Right hindlimb (tissue), 1 donor: ENCODE measurements at places on chromosomes 4 and X.

DNA sequence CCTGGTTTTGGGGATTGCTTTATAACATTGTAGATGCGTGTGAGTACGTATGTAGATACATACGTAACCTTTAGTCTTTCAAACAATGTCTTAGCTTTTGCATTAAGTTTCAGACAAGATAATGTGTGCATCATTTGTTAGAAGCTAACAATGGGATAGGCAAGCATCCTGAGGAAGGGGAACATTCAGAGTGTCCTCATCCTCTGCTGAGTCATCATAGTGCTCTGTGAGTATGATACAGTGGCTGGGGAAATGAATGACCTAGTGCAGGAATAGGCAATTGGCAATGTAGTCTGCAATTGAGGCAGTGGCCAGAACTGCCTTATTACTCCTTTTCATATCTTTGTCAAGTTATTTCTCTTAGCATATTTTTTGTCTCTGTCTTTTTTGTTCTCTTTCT is 7.3 kb downstream of the NAP1L5 start:
- no peak for DNase-seq

DNA sequence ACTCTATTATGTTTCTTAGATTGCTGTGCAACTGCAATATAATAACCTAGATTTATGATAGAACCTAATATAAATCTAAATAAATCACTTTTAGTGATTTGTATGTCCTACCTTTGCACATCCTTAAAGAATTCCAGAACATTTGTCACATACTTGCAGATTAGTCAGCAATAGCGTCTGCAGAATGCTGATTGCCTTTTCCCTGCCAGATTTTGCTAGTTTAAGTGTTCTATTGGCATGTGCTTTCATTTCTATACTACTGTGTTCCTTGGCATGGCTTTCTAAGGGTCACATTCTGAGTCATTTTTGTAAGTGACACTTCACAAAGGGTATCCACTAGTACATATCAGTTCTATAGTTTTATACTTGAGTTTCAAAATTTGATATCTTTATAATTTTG is 303.1 kb upstream of the GIMD1 start:
- DNase-seq: no peak

GRCh38 chrX:110172215-110172614 is 145.7 kb downstream of the AMMECR1 start:
- no peak for DNase-seq

DNA sequence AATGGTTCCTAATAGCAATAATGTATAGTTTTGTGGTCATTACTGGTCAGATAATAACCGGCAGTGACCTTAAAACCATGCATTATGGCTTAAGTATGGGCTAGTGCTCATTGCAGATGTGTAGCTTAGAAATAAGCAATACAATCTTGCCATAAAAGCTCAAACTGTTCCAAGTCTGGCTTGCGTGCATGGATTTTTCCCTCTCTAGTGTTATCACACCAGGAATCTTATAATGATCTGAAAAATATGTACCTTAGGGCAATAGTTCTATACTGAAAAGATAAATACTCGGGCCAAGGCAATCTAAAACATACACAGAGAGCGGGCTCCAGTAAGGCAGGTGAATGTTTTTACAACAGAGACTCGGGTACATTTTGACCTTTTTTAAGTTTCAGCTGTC is 157.8 kb downstream of the DHX15 start:
- DNase-seq: no peak

GRCh38 chr4:107131295-107131694 is 95.2 kb upstream of the DKK2 start:
- DNase-seq: no peak

DNA sequence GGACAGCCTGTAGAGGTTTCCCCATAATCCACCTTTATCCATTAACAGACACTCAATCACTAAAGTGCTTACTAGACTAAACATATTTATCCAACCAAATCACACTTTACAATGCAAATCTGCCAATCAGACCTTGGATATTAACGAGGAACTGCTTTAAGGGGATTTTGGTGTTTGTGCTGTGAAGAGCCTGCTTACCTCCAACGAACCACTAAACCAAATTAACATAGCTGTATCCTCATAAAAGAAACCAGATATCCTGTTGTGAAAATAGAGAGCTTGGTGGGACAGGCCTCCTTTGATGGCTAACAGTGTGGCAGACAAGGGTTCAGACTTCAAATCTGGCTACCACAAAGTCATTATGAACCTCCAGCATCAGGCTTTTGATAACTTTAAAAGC is 252.6 kb upstream of the HAND2 start:
- no peak for DNase-seq

- DNase-seq: no peak
Observed at GRCh38 chr4:187493661-187494060, 501.9 kb upstream of the ZFP42 start.

DNA sequence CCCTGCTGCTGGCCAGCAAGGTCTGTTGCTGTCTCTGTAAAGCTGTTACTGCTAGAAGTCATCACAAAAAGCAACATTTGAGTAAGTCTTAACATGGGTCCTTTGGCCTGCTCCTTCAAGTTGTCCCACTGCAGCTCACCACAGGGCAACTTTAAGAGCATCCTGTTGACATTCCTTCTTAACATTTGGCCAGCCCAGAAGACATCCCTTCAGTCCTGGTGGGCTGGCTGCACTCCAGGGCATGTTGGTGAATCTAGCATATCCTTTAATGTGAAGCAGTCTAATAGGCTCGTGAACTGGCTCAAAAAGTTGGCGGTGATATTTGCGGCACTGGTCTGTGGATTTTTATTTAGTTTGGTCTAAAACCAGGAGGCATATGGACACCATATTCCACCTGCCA is 92.2 kb upstream of the MAML3 start:
- no peak for DNase-seq

- DNase-seq: no peak
Observed at GRCh38 chr4:78156520-78156919, 99.4 kb downstream of the FRAS1 start.

GRCh38 chr4:121541696-121542095 is 155.1 kb downstream of the ANXA5 start:
- no peak for DNase-seq

- no peak for DNase-seq
Observed at GRCh38 chr4:173420801-173421200, 21.9 kb upstream of the SCRG1 start.
